ENCODE measurements at places on chromosomes 5 and 9.

DNA sequence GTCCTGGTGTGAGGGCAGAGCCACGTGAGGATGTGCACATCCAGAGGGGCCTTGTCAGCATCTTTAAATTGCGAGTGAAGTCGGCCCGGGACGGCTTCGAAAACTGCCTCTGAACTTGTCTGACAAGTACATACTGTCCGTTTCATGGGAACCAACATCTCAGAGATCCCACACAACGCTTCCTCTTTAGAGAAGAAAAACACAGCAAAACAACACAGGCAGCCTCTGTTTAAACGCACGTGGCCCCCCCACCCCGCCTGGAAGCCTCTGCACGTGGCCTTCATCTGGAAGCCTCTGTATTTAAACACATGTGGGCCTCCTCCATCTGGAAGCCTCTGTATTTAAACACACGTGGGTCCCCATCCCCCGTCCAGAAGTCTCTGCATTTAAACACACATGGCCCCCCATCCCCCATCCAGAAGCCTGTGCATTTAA, 29.2 kb downstream of the CEP72 start:
- no peak for DNase-seq

- DNase-seq = no peak
Observed at GRCh38 chr5:11564706-11565105, 339.5 kb downstream of the CTNND2 start.

DNA sequence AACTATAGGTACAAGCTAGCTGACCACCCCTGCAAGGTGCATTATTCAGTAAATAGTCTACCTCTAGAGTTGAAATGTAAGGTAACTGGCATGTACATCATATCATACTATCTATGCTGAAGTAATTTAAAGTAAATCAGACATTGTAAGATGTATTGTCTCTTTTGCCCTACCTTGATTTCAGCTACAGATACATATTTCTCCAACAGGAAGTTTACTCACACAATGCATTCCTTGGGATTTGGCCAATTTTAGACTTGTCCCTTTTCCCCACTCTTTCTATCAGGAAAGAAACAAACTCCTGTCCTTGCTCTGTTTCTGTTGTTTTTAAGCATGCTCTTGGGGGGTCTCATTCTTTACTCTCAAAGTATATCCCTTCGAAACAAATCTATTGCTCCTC, 58.5 kb upstream of the TSLP start:
- no peak for DNase-seq

DNA sequence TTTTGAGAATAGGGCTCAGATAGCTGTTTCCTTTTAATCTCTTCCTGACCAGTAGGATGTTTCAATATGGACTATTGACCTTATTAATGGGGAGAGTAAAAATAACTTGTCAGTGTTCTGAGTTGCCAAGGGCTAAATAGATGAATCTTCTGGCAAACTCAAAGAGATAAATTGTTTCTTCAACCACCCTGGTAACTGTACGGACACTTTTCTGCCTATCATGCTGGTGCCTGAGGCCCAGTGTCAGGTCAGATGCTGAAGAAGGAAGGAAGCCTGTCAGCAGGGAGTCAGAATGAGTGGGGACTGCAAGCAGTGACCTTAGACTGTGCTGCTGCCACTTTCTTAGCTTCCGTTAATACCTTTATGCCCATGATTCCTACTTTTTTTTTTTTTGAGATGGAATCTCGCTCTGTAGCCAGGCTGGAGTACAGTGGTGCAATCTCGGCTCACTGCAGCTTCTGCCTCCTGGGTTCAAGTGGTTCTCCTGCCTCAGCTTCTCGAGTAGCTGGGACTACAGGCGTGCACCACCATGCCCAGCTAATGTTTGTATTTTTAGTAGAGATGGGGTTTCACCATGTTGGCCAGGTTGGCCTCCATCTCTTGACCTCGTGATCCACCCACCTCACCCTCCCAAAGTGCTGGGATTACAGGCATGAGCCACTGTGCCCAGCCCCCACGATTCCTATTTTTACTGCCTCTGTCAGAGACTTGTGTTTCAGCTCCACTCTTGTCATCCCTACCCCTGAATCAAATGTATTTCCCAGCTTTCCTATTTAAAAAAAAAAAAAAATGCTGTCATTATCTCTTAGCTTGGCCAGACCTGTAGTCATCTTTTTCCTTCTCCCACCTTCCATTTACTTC, 33.7 kb downstream of the TGFBR1 start:
- no peak for DNase-seq

- DNase-seq = no peak
Observed at GRCh38 chr5:106732624-106733023, 938.1 kb downstream of the EFNA5 start.

GRCh38 chr9:110327716-110328115, 9.9 kb downstream of the TXNDC8 start:
- DNase-seq = no peak

- no peak for DNase-seq
Observed at GRCh38 chr5:78009937-78010527, 233.9 kb upstream of the TBCA start.

GRCh38 chr9:79660615-79661014, 88.8 kb downstream of the TLE4 start:
- no peak for DNase-seq

- no peak for DNase-seq
Observed at GRCh38 chr9:134517069-134517680, 124.4 kb upstream of the COL5A1 start.

- DNase-seq = no peak
Observed at GRCh38 chr5:100800562-100800961, 102.5 kb downstream of the ST8SIA4 start.

All from DND-41 (cell line).